ENCODE measurements at places on chromosomes 11 and 22.
A peak's percentile ranks its signal among the peaks of the same experiment; 100 is the strongest.

DNA sequence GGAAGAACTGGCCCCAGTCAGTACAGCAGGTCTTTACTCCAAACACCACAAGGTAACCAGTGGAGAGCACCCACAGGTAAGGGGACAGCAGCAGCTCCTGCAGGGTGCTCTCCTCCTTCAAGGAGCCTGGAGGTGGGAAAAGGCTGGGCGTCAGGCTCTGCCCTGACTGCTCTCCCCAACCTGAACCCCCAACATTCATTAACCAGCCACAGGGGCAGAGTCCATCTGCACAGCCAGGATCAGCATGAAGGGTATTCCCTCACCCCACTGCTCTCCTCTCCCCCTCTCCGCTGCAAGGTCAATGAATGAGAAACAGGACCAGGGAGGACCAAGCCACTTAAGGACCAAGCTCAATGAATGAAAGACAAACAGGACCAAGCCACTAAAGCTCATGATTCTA lies 3.7 kb downstream of the SLC37A4 start:
- no peak for DNase-seq

GRCh38 chr11:78853521-78853920 lies 278.9 kb upstream of the NARS2 start:
- no peak for DNase-seq

DNA sequence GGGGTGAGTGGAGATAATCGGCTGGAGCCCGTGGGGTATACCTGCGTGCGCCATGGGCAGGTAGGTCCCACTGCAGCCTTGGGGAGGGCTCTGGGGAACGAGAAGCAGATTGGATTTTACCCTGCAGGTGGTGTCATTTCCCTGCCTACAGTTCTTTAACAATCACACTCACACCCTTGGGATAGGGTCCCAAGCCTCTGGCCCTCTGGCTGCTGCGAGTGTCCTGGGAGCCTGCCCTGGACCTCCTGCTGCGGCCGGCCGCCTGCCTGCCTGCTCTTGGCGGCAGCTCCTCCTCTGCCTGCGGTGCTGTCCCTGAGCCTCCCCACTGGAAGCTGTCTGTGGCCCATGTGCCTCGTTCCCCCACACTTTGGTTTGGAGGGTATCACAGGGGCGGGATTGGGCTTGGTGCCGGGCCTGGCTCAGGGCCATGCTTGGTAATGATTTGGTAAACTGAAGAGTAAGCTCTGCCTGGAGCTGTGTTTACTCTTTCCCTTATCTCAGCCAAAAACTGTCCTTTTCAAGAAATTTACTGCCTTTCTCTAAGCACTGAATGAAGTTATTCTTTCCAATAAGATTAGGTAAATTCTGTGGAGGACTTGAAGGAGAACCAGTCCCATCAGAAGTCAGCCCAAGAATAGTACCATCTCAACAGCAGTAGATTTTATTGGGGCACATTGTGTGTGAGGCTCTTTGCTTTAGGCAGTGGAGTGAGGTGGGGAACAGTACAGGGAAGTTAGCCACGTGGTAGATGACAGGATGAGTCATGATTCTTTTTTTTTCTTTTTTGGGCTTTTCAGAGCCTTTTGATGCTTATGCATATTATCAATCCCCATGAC lies 53.7 kb downstream of the TBC1D22A start:
- no peak for DNase-seq

DNA sequence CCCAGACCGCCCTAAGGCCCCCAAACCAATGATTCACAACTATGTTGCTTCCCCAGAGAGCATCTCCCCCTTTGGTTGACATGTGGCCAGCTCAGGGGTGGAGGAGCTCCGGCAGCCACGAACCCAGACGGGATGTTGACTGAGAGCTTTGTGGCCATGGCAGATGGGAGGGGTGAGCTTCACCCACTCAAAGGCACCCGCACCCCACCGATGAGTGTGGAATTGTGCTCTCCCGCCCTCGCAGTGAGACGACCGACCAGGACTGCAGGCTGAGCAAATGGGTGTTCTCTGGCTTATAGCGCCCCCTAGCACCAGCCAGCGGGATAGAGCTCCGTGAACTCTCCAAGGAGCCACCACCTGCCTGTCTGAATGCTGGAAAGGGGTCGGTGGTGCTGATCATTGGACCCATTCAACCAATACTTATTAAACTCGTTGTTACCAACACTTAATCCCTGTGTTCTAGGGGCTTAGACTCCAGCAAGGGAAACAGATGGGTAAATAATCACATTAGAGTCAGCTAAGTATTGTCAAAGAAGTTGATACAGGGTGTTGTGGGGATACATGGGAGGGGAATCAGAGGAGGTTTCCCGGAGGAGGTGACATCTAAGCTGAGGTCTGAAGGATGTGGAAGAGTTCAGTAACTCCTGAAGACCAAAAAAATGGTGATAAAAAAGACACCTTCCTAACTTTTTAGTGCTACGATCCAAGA lies 4.5 kb upstream of the TIMP3 start:
- DNase-seq = peak; percentile 29

DNA sequence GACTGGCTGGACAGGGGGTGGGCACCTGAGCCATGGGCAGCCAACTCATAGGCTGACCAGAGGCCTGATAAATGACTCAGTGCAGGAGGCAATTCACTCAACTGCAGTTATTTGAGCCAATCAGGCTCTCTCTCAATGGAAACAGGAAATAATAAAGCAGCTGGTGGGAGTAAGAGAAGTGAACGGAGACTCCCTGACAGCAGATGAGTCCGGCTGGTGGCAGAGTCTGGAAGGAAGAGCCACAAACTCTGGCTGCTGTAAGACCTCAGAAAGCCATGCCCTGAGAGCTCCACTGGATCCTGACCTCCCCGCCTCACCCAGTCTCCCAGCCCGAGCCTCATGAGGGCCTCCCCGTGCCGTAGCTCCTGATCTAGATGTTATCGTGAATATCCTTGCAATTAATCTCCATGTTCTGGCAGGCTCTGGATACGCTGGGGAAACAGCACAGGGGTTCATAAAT lies 69.8 kb downstream of the TRIM29 start:
- no peak for DNase-seq

Measured in stimulated activated CD4-positive, alpha-beta T cell treated with anti-CD3 and anti-CD28 coated beads, Interleukin-1b, Interleukin-23, amount 100 ng/mL, for 1 hour (primary cell).